ENCODE measurements at places on chromosomes 2 and 18.

DNA sequence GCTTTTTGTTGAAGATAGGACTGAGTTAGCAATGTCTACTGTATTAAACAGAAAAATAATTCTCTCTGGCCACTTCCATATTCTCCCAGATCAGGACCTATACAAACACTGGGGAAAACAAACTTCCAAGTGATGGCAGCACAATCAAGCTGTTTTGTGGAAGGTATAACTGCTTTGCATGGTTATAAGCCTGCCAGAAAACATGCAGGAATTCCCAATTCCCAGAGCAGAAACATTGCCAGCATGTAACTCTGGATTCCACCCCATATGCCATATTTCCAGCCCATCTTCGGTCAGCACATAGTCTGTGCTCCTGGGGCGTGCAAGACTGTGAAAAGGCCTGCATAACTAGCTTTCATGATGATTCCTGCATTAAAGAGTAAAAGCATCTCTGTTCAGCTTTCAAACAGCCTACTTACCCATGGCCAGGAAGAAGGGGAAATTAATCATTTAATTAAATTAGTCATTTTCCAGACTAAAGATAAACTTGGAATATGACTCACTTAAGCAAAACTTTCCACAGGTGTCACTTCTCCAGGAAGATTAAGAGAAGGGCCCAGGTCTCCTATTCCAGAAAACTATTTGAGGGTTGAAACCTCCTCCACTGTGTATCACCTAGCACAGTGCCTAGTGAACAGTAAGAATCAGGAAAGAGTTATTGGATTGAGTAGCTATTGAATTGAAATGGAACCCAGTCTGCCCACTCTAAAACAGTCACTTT is 280.5 kb downstream of the NRXN1 start:
- H3K27ac ChIP-seq = no peak overlapping the region
- no peak overlapping the region for H3K4me3 ChIP-seq
- H3K27me3 ChIP-seq = no peaks in the 10 kb centered on the region
- no peak for DNase-seq
- no peaks in the 10 kb centered on the region for H3K36me3 ChIP-seq

GRCh38 chr2:46318579-46319460 is 21.6 kb downstream of the EPAS1 start:
- peaks cover 16% of the 10 kb centered on the region for H3K36me3 ChIP-seq
- no peak overlapping the region for H3K4me3 ChIP-seq
- peak overlapping the region; percentile 97 for H3K27ac ChIP-seq
- H3K27me3 ChIP-seq = no peaks in the 10 kb centered on the region
- DNase-seq = no peak
- peaks cover 74% of the 10 kb centered on the region for H3K4me1 ChIP-seq

- DNase-seq = no peak
- H3K4me3 ChIP-seq = peak overlapping the region; percentile 50
- H3K36me3 ChIP-seq = peaks cover 13% of the 10 kb centered on the region
- peak overlapping the region; percentile 72 for H3K27ac ChIP-seq
These were observed 1.5 kb downstream of the EXOC6B start for GRCh38 chr2:72824224-72824842.

DNA sequence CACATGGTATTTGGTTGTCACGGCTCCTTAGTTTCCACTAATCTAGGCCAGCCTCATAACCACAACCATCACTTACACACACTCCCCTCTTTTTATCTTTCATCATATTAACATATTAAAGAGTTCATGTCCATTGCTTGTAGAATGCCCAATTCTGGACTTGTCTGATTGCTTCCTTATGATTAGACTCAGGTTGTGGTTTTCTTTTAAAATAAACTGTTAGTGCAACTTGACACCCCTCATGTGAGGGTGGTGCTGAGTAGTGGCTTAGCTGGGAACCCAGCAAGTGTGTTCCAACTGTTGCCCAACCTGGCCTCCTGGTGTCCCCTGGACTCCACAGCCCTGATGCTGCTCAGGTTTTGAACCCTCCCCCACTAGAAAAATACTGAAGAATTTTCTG is 20.1 kb upstream of the CD207 start:
- H3K27me3 ChIP-seq = peaks cover 25% of the 10 kb centered on the region
- no peak for DNase-seq
- no peaks in the 10 kb centered on the region for H3K36me3 ChIP-seq
- H3K4me1 ChIP-seq = no peaks in the 10 kb centered on the region

- DNase-seq = no peak
- H3K27me3 ChIP-seq = no peaks in the 10 kb centered on the region
- H3K4me1 ChIP-seq = no peaks in the 10 kb centered on the region
- H3K4me3 ChIP-seq = no peak overlapping the region
- no peak overlapping the region for H3K27ac ChIP-seq
These were observed 160.9 kb downstream of the RDH14 start for GRCh38 chr2:18399601-18400000.

GRCh38 chr18:57220930-57221483 is 74.1 kb downstream of the BOD1L2 start:
- H3K4me1 ChIP-seq = no peaks in the 10 kb centered on the region
- no peaks in the 10 kb centered on the region for H3K27me3 ChIP-seq
- H3K4me3 ChIP-seq = no peak overlapping the region
- no peak for DNase-seq
- H3K27ac ChIP-seq = no peak overlapping the region
- H3K36me3 ChIP-seq = no peaks in the 10 kb centered on the region

DNA sequence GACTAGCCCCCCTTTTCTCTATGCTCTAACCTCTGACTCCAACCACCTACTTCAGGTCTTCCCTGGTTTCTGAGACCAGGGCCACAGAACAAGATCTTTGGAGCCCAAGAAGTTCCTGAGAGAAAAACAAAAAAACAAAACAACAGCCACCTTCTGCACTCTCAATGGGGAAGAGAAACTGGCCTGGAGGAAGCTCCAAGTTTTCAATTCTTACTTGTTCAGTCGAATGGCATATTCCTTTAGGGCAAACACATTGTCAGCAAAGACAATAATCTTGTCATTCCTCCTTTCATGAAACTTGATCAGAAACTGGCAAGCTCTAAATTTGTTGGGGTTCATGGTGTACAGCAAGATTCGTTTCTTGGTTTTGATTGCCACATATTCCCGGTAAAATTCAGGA is 15.0 kb downstream of the ERCC3 start:
- H3K27ac ChIP-seq = no peak overlapping the region
- H3K36me3 ChIP-seq = peaks cover 69% of the 10 kb centered on the region
- no peak overlapping the region for H3K4me3 ChIP-seq

- H3K36me3 ChIP-seq = peaks cover 12% of the 10 kb centered on the region
- DNase-seq = no peak
- no peak overlapping the region for H3K4me3 ChIP-seq
- H3K4me1 ChIP-seq = peaks cover 26% of the 10 kb centered on the region
- H3K27me3 ChIP-seq = no peaks in the 10 kb centered on the region
These were observed 76.1 kb downstream of the RHBDD1 start for GRCh38 chr2:226911932-226912331.

DNA sequence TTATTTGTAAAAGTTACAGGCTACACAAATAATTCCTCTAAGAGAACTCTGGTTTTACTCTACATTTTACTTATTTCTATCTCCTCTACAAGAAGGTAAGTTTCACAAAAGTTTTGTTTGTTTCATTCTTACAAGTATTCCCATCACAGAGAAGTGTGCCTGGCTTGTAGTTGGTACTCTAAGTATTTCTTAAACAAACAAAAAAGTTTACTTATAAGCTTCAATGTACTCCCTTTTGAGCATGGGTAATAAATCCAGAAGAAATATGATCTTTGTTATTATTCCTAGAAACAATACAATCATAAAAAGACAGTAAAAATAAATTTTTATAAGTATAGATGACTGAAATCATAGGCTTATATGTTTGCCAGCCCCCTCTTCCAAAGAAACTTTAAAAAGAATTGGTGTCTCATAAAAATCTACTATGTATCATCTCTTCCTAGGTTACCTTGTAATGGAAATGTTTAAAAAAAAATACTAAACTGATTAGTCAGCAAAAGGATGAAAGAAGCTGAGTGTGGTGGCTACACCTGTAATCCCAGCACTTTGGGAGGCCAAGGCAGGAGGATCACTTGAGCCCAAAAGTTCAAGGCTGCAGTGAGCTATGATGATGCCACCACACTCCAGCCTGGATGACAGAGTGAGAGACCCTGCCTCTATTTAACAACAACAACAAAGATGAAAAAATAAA is 54.7 kb downstream of the ATL2 start:
- DNase-seq = no peak
- H3K4me1 ChIP-seq = no peaks in the 10 kb centered on the region
- H3K4me3 ChIP-seq = no peak overlapping the region
- H3K27ac ChIP-seq = no peak overlapping the region

DNA sequence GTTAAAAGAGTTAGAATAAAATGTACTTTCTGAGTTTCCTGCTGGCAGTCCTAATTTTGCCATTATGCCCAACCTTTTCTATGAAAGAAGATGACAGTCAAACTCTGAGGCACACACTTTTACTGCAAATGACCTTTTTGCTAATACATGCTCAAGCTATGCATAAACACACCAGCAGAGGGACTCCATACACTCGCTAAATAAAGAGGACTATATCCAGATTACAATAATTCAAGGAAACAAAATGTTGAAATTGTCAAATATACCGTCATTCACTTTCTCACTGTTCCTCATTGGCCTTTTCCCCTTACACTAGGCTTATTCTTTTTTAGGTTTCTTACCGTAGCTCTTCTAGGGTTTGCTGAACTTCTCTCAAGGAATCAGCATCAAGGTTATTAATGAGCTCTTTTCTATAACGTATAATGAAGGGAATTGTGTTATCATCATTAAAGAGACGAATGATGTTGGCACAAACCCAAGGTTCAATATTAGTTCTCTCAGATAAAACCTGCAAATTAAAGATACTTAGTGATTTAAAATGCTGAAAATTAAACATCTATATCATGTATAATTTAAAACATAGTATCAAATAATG is 25.7 kb downstream of the SRBD1 start:
- H3K4me3 ChIP-seq = no peak overlapping the region
- H3K27me3 ChIP-seq = no peaks in the 10 kb centered on the region
- H3K27ac ChIP-seq = no peak overlapping the region
- no peak for DNase-seq
- peaks cover 27% of the 10 kb centered on the region for H3K36me3 ChIP-seq
- no peaks in the 10 kb centered on the region for H3K4me1 ChIP-seq

DNA sequence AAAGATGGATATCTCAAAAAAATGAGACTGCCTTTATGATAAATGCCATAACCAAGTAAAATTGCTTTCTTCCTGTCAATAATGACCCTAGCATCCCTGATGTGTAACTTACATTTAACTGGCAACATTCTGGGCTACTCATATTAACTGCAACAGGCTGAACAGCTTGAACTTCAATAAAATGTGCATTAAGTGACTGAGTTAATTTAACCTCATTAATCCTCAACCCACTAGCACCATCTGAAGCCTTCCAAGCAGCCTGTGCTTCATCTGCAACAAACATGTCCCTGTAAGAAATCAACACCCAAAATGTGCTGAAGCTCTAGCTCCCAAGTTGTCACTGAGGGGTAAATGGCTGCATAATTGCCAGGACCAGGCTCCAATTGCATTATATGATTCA is 296.2 kb upstream of the ZC3H15 start:
- no peaks in the 10 kb centered on the region for H3K4me1 ChIP-seq
- no peaks in the 10 kb centered on the region for H3K27me3 ChIP-seq
- no peak overlapping the region for H3K4me3 ChIP-seq
- no peaks in the 10 kb centered on the region for H3K36me3 ChIP-seq

DNA sequence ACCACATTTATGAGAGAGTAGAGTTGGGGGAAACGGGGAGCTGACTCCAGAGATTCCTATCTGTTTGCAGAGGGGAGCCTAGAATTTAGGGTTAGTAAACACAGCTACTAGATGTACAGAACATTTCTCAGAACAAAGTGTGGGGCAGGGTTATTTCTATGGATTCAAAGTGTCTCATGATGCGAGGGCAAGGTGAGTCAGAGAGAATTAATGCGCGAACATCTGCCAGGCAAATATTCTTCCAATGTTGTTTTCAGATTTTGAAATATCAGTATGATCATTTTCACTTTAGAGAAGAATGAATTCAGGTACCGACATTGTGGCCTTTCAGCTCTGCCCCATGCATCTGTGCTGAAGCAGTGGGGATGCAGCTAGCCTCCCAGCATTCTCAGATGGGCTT is 2.0 kb upstream of the DSEL start:
- no peak overlapping the region for H3K27ac ChIP-seq
- peaks cover 8% of the 10 kb centered on the region for H3K4me1 ChIP-seq
- no peak for DNase-seq
- no peaks in the 10 kb centered on the region for H3K27me3 ChIP-seq

DNA sequence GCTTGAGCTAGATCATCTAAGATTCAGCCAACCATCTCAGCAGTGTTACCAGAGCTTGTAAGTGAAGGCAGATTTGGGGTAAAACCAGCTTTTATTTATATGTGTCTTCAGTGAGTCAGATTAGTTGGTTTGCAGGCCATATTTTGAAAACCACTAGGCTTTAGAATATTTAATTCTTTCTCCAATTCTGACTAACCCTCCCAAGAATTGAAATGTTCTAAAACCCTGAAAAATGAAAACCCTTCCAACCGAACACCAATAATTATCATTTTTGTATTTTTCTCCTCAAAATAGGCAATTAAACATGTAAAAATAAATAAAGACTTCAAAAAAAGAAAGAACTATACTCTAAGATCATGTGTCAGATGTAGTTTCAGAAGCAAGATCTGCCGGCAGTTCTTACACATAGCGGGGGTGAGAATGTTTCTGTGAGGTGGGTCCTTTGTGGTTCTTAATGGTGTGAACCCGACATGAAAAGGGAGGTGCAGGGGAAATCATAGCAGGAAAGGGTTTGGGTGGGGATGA is 14.2 kb downstream of the PLEK start:
- no peak overlapping the region for H3K4me3 ChIP-seq
- H3K4me1 ChIP-seq = no peaks in the 10 kb centered on the region
- peaks cover 5% of the 10 kb centered on the region for H3K27me3 ChIP-seq
- no peaks in the 10 kb centered on the region for H3K36me3 ChIP-seq
- H3K27ac ChIP-seq = no peak overlapping the region

DNA sequence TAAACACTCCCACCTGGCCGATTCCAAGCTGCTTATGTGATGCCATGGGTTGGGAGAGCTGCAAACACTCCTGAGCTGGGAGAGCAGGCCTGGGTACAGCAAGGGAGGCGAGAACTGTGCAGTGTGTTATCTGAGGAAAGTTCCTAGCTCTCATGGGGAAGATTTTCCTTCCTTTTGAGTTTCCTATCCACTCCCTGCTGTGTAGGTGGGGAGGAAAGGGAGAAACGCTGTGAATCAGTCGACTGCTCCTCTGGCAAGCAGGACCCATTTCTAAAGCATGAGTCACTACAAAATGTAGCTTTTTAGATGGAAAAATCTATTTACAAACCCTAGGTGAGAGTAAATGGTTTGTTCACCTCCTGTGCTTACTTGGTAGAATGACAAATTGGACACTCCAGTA is 80.4 kb downstream of the SH3RF3 start:
- H3K4me3 ChIP-seq = no peak overlapping the region
- H3K27me3 ChIP-seq = no peaks in the 10 kb centered on the region
- no peak for DNase-seq

DNA sequence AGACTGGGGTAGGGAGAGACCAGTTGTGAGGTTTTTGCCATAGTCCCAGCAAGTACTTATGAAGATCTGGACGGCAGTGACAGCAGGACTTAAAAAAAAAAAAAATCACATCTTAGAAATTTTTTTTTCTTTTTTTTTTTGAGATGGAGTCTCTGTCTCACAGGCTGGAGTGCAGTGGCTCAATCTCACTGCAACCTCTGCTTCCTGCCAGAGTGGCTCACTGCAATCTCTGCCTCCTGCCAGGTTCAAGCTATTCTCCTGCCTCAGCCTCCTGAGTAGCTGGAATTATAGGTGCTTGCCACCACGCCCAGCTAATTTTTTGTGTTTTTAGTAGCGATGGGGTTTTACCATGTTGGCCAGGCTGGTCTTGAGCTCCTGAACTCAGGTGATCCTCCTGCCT is 22.4 kb upstream of the STAT4 start:
- H3K4me1 ChIP-seq = peaks cover 51% of the 10 kb centered on the region
- H3K27me3 ChIP-seq = no peaks in the 10 kb centered on the region
- H3K27ac ChIP-seq = peak overlapping the region; percentile 100
